Thyroid gland (tissue), 4 donors: ENCODE measurements at places on chromosomes 5 and 9. TPM values are rescaled to one million over a fixed set of nuclear protein-coding genes. Genes with fewer than 3 reads are reported as not detected.
A peak's percentile ranks its signal among the peaks of the same experiment; 100 is the strongest.

- H3K36me3 ChIP-seq, result no peaks in the 10 kb centered on the region
- H3K27me3 ChIP-seq, result no peaks in the 10 kb centered on the region
- peak; percentile 70 for DNase-seq
- no peak overlapping the region for H3K4me3 ChIP-seq
- peaks cover 7% of the 10 kb centered on the region for H3K4me1 ChIP-seq
- no peak overlapping the region for H3K27ac ChIP-seq
Measured at GRCh38 chr5:158695595-158696330, 404.0 kb downstream of the EBF1 start.

DNA sequence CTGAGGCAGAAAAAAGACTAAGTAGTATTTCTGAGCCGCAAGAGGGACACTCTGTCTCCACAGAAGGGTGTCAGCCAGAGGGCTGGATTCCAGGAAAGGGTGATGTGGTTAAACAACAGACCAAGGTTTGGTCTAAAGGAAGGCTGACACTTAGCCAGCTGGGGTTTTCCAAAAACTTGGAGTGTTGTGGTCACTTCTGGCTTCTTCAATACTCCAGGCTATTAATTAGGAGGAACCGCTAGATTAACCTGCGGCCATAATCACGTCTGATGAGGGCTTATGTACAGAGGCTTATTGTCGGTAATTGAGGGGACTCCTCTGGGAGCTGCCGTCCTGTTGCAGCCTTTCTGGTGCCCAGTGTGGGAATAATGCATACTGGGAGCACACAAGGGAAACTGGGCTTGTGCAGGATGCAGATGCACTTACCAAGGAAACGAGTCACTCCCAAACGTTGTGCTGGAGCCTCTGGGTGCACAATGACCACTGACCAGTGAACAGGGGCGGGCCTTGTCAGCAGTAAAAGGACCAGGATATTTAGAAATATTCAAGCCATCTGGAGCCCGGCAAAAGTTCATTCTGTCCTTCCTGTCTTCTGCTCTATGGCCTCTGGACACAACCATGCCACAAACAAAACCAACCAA is 70.2 kb upstream of the TUT7 start:
- H3K36me3 ChIP-seq, result no peaks in the 10 kb centered on the region
- H3K27me3 ChIP-seq, result no peaks in the 10 kb centered on the region
- H3K4me3 ChIP-seq, result no peak overlapping the region
- no peaks in the 10 kb centered on the region for H3K4me1 ChIP-seq
- no peak overlapping the region for H3K27ac ChIP-seq

GRCh38 chr9:120872791-120873502 is 4.0 kb downstream of the PHF19 start:
- no peaks in the 10 kb centered on the region for H3K27me3 ChIP-seq
- no peaks in the 10 kb centered on the region for H3K36me3 ChIP-seq
- no peak for DNase-seq
- no peak overlapping the region for H3K27ac ChIP-seq

- H3K36me3 ChIP-seq, result no peaks in the 10 kb centered on the region
- DNase-seq, result no peak
- no peak overlapping the region for H3K4me3 ChIP-seq
- no peak overlapping the region for H3K27ac ChIP-seq
Measured at GRCh38 chr9:116895961-116896360, 208.9 kb downstream of the TRIM32 start.

GRCh38 chr5:164373876-164374275 is 868.5 kb downstream of the MAT2B start:
- peak; percentile 19 for DNase-seq
- H3K4me1 ChIP-seq, result peaks cover 6% of the 10 kb centered on the region
- H3K4me3 ChIP-seq, result no peak overlapping the region
- no peaks in the 10 kb centered on the region for H3K27me3 ChIP-seq

- H3K4me1 ChIP-seq, result no peaks in the 10 kb centered on the region
- no peaks in the 10 kb centered on the region for H3K36me3 ChIP-seq
- no peak for DNase-seq
- no peak overlapping the region for H3K4me3 ChIP-seq
- H3K27ac ChIP-seq, result no peak overlapping the region
Measured at GRCh38 chr9:115653171-115653606, 500.4 kb upstream of the PAPPA start.

- H3K4me1 ChIP-seq, result no peaks in the 10 kb centered on the region
- no peaks in the 10 kb centered on the region for H3K27me3 ChIP-seq
- DNase-seq, result no peak
- no peaks in the 10 kb centered on the region for H3K36me3 ChIP-seq
- no peak overlapping the region for H3K4me3 ChIP-seq
- no peak overlapping the region for H3K27ac ChIP-seq
Measured at GRCh38 chr5:96883871-96884270, 7.6 kb downstream of the ERAP2 start.

DNA sequence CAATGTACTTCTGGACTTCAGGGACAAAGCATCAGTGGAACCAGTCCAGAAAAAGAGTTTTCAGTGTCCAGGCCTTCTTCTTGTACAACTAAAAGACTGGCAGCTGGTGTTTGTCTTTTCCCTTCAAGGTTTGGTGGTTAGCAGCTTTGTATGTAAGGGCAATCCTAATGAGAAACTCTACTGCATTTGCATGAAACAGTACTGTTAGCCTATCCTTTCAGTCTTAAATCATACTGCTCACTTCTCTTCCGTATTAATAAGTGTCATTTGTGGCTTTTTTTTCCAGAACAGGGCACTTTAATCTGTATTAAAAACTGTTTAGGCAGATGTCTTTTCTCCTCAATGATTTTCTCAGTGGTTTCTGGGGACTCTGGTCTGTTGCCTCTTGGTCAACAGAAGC is 48.9 kb downstream of the FAM174A start:
- no peak overlapping the region for H3K4me3 ChIP-seq
- H3K4me1 ChIP-seq, result no peaks in the 10 kb centered on the region
- no peak overlapping the region for H3K27ac ChIP-seq
- DNase-seq, result no peak

DNA sequence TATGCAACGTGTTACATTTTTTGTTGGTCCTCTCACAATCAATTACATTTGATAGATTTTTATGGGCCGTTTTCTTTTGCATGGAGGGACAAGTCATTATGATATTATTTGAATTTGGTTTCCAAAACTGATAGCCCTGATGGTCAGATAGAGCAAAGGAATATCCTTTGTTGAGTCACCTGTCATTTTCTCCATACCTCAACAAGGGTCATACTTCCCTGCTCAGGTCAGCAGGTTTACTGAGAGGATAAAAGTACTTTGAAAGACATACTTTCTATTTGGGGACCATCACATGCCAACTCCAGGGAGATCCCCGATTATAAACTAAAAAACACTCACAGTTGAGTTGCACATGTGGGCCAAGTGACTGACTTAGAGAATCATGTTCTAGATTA is 132.9 kb downstream of the SUSD1 start:
- no peaks in the 10 kb centered on the region for H3K36me3 ChIP-seq
- no peaks in the 10 kb centered on the region for H3K4me1 ChIP-seq
- DNase-seq, result no peak
- no peak overlapping the region for H3K4me3 ChIP-seq
- H3K27ac ChIP-seq, result no peak overlapping the region

DNA sequence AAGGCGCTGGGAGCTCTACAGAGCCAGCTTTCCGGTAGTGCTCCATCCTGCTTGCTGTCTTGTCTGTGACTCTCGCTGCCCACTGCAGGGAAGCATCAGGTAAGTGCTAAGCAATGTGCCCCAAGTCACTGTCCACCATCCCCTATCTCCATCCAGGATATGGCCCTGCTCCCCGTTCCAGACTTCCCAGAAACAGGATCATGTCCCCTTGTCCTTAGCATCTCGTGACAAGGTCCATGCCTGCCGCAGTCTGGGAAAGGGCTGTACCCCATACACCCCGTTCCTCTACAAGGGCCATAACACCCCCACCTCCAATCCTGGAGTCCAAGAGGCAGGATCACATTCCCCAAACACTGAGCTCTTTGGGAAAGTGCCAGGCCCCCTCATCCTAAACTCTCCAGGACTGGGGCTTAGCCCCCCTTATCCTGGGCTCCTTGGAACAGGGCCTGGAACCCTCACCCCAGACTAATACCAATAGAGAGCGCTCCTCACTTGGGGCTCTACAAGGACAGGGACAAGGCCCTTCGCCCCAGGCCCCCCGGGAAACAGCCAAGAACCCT is 566 bp downstream of the RPP25L start:
- H3K4me1 ChIP-seq, result peaks cover 16% of the 10 kb centered on the region
- DNase-seq, result no peak
- H3K36me3 ChIP-seq, result peaks cover 5% of the 10 kb centered on the region
- H3K4me3 ChIP-seq, result peak overlapping the region; percentile 58

The COX7C gene
- 683 TPM for total RNA-seq

The TGFBI gene
- total RNA-seq, result 19.6 TPM

The PROB1 gene
- total RNA-seq, result 1.6 TPM

The C9orf153 gene
- 0.67 TPM for total RNA-seq

The MARCOL gene
- total RNA-seq, result not detected

The IFNK gene
- not detected for total RNA-seq

The PDE6A gene
- total RNA-seq, result not detected

The CTSV gene
- 3.4 TPM for total RNA-seq

The IL31RA gene
- total RNA-seq, result not detected

The PLPP7 gene
- total RNA-seq, result 1.1 TPM
